ENCODE measurements at places on chromosomes 3 and 15. TPM values are rescaled to one million over a fixed set of nuclear protein-coding genes. Genes with fewer than 3 reads are reported as not detected.

Gene THPO
- total RNA-seq: 0.56 TPM

Gene RAD51
- total RNA-seq: 4.2 TPM

Gene CPN2
- total RNA-seq: not detected

Gene PLIN1
- 0.72 TPM for total RNA-seq

Gene CAMP
- not detected for total RNA-seq

Gene SCN11A
- total RNA-seq: under 0.01 TPM

Gene EPHA3
- total RNA-seq: 0.78 TPM

Gene CCR5
- total RNA-seq: not detected

Gene STXBP5L
- not detected for total RNA-seq

Gene POLG
- 65.2 TPM for total RNA-seq

Gene CYP8B1
- not detected for total RNA-seq

Gene WDR72
- total RNA-seq: not detected

Gene WNT5A
- total RNA-seq: 304 TPM

Gene DUSP7
- total RNA-seq: 14.2 TPM

Gene SLC9C1
- total RNA-seq: 0.26 TPM

Gene SPESP1
- 4.4 TPM for total RNA-seq

Gene CHRD
- total RNA-seq: 0.52 TPM

Gene MORC1
- not detected for total RNA-seq

Gene HYAL3
- 7.4 TPM for total RNA-seq

Gene IL12A
- 6.9 TPM for total RNA-seq

Gene ARPP21
- total RNA-seq: 0.24 TPM

Gene LRTM1
- total RNA-seq: not detected

Gene SPINK8
- not detected for total RNA-seq

Gene GCSAM
- not detected for total RNA-seq

Gene CA12
- 10.3 TPM for total RNA-seq

Gene CSPG4
- total RNA-seq: 17.1 TPM

Gene DYNLT2B
- total RNA-seq: 16.7 TPM

Gene ROBO2
- total RNA-seq: 9.6 TPM

Gene CTXN2
- not detected for total RNA-seq

Gene P2RY14
- total RNA-seq: not detected

Gene IMPG2
- 0.24 TPM for total RNA-seq

Gene COL7A1
- total RNA-seq: 104 TPM

Gene ZNF501
- 4.7 TPM for total RNA-seq

Gene ZNF80
- not detected for total RNA-seq

Gene MCF2L2
- total RNA-seq: 0.52 TPM

Gene USP13
- 9.2 TPM for total RNA-seq

Gene GUCA1C
- total RNA-seq: not detected

Gene NR2E3
- total RNA-seq: not detected

Gene ITPKA
- total RNA-seq: 44.2 TPM

Gene CLASP2
- total RNA-seq: 32.5 TPM

Gene GHRL
- not detected for total RNA-seq

Gene GOLGA6A
- 6.9 TPM for total RNA-seq

Gene OR5K2
- total RNA-seq: not detected

Gene POPDC2
- 0.13 TPM for total RNA-seq

Gene ECE2
- not detected for total RNA-seq

Gene PTH1R
- 1.4 TPM for total RNA-seq

Gene PPCDC
- 16.8 TPM for total RNA-seq

Gene STAC
- total RNA-seq: 0.08 TPM

Gene SLC2A2
- total RNA-seq: not detected

Gene LRRC31
- not detected for total RNA-seq

Gene FRMD5
- total RNA-seq: 0.24 TPM

Gene NEK10
- total RNA-seq: not detected

Gene FAN1
- total RNA-seq: 7.6 TPM

Gene PLA2G4F
- total RNA-seq: not detected

Gene KBTBD13
- 0.13 TPM for total RNA-seq

Gene OIP5
- 8.9 TPM for total RNA-seq

Gene PRSS50
- total RNA-seq: not detected

All from epithelial cell of alveolus of lung (primary cell).